ENCODE measurements at places on chromosomes 11 and 22. TPM values are rescaled to one million over a fixed set of nuclear protein-coding genes. Genes with fewer than 3 reads are reported as not detected.

DNA sequence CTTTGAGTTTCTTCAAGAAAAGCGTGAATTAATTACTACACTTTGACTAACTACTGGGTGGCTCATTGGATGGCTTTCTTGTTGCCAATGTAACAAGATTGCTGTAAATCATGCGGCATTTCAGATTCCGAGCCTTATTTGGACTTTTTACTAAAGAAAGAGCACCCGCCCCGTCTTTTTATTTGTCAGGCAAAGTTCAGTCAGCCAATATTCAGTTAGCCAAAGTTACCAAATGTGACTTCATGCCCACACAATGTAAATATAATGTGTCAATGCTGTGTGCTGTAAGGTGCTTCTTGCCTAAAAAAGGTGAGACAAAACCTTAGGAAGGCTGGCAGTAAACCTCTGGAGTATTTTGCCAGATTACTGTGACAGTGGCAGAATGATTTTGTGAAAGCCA is 14.8 kb downstream of the FLI1 start:
- DNase-seq, result no peak

GRCh38 chr22:17917490-17917983 is 106.8 kb downstream of the MICAL3 start:
- DNase-seq, result no peak

GRCh38 chr22:49266561-49267519 is 560.8 kb downstream of the BRD1 start:
- DNase-seq, result no peak

DNA sequence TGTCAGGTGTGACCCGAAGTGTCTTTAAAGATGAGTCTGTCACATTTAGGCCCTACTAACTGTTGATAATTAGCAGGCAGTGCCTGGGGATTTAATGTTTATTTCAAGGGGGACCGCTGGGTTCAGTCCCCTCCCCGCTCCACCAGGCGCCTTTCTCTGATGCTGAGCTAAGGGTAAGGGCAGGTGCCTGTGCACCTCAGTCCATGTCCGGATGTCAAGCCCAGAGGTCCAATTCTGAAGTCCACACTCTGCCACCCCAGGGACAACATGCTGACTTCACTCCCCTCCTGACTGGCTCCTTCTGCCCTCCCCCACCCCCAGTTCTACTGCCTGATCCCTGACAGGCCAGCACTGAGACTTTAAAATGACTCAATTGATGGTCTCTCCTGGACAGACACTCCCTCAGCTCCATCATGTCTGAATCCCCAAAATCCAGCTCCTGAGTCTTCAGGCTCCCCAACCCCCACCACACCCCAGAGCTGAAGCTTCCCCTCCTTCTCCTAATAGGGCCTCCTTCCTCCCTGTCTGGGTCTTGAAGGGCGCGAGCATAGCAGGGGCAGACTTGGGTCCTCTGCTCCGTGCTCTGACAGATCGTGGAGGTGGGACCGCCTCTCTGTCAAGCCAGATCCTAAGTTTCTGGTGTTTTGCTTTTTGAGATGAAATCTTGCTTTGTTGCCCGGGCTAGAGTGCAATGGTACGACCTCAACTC is 49.8 kb upstream of the ANO1 start:
- no peak for DNase-seq

- no peak for DNase-seq
These were observed 33.2 kb downstream of the C11orf96 start for GRCh38 chr11:43975629-43976028.

- DNase-seq, result no peak
These were observed 689.7 kb downstream of the TBC1D22A start for GRCh38 chr22:47452184-47452583.

- DNase-seq, result no peak
These were observed 455.8 kb downstream of the MIAT start for GRCh38 chr22:27113211-27113635.

GRCh38 chr11:112118176-112118575 is 31.5 kb downstream of the SDHD start:
- no peak for DNase-seq

DNA sequence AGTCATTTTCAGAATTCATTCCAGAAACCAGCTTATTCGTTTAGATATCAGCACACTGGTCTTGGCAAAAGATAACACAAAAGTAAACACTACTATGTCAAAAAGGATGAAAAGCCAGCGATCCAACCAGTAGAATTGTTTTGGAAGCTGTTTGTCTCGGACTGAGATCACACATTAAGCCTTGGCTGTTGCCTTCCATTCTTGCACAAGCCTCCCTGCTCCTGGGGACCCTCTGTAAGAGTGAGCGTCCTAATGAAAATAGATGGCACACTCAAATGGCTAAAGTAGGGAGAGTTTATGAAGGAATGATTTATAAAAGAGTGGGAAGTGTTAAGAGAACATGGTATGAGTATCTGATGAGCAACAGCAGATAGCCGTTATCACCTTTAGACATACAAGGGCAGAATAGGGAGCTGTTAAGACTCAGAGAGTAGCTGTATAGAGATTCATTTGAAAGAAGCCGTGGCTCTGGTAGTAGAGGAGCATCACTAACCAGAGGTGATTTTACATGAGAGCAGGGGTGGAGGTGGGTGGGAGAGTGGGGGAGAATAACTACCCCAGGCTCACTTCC is 25.2 kb downstream of the PDE3B start:
- no peak for DNase-seq

GRCh38 chr22:28379075-28379779 is 300.4 kb downstream of the TTC28 start:
- DNase-seq, result no peak

DNA sequence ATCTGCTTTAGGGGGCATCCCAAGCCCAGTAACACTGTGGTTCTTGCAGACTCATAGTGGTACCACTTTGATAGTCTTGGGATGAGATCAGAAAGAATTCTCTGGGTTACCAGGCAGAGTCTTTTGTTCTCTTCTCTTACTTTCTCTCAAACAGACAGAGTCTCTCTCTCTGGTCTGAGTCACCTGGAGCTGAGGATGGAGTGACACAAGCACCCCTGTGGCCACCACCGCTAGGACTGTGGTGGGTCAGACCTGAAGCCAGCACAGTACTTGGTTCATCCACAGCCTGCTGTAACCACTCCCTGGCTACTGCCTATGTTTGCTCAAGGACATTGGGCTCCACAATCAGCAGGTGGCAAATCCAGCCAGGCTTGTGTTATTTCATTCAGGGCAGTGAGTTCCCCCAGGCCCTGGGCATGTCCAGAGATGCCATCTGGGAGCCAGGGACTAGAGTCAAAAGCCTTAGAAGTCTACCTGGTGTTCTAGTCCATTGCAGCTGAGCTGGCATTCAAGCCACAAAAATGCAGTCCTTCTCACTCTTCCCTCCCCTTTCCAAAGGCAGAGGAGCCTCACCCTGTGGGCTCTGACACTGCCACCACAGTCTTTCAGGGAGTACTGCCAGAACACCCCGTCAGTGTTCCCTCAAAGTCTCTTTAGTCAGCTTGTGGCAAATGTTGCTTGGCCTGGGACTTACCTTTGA is 29.9 kb downstream of the ENDOD1 start:
- no peak for DNase-seq

- DNase-seq, result no peak
These were observed 595.2 kb downstream of the METTL15 start for GRCh38 chr11:28703371-28703770.

DNA sequence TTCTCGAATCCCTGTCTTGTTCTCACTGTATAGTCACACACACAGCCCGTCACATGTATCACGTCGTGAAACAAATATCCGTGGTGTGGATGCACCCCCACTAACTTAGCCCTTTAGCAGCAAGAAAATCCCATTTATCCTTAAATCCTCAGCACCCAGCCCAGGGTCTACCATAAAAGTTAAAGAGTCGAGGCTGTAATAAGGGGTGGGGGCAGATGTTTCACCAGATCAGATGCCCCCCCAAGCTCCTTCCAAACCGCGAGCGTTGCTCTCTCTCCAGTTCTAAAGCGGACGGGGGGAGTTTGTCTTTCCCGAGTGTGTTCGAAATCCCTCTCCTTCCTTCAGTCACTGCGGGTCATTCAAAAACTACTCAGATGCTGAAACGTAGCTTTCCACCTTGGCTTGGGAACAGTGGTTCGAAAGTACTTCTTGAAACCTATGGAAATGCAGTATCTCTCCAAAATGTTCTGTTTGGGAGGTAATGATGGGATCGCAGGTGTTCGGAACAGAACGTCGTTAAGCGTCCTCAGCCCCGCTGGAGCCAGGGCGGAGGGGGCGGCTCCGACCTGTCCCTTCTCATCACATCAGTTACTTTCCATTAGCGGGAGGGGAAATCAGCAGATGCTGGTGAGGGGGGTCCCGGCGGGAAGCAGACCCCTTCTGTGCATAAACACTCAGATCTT is 156.2 kb downstream of the BRD1 start:
- no peak for DNase-seq

DNA sequence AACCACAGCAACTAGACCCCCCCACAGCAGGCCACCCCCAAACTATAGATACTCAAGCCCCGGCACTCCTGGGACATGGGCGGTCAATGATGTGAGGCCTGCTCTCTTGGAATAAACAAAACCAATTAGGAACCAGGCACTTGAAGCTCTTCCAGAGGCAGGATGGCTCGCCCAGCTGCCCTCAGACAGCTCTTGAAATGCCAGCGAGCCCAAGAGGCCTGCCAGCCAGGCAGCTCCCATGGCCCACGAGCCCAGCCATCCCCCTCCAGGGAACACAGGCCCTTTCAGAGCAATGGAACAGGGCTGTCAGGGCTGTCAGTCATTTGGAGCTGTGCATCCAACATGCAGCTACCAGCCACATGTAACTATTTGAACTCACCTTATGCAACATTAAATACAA is 34.0 kb upstream of the TFIP11 start:
- no peak for DNase-seq

DNA sequence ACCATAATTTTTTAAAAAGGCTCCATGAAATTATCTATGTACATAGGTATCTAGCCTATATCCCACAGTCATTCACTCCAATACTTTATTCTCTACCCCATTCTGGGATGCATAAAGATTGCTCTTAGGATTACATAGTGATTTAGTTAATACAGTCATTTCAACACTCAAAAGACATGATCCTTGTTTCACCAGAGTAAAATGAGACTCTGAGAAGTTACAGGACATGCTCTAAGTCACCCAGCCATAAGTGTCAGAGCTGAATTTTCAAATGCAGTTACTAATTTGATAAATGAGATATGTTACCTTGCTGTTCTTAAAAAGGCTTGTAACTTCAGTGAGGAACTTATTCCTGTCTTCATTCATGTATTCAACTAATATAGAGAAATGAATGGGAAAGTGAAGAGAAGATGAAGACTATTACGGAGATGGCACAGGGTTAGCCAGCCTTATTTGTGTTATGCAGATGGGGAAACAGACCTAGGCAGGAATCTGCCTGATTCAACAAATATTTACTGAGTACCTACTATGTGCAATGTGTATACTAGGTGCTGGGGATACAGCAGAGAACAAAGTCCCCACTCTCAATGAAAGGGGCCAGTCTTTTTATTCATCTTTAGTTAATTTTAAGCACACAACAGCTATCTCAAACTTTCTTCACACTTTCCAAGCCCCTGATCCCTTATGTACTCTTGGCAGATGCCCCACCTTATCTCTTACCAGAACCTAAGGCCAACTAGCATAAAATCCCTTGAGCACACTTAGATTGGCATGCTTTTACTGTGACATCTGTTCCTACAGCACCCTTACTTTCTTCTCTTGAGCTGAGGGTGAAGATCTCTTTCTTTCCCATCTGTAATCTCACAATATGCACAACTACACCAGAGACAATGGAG is 21.6 kb downstream of the MAPK1 start:
- DNase-seq, result no peak

DNA sequence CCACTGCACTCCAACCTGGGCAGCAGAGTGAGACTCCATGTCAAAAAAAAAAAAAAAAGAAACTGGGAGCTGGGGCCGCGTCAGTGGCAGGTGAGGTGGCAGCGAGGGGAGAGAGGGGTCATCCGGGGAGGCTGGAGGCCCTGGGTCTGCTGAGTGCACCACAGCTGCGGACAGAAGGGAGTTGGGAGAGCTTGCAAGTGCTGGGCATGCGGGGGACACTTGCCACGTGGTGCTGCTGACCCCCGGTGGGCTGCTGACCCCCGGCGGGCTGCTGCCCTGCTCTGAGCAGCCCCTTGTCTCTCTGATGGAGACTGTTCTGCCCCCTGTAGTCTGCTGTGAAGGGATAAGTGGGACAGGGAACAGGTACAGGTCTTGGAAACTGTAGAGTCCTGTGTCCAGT is 2.6 kb downstream of the DRAP1 start:
- no peak for DNase-seq

- DNase-seq, result no peak
These were observed 118.3 kb downstream of the FAT3 start for GRCh38 chr11:92342886-92343285.

DNA sequence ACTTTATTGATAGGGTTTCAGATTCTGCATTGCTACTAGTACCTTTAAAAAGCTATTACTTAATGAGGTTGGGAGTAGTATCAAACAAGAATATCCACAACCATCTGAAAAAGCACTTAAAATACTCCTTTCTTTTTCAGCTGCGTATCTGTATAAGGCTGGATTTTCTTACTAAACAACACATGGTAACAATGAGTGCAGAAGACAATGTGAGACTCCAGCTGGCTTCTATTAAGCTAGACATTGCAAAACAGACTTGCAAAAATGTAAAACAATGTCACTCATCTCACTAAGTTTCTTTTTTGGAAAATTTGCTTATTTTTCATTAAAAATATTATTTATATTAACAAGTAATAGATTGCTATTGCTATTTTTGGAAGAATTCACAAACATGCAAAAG is 132.6 kb downstream of the WNT11 start:
- DNase-seq, result no peak

DNA sequence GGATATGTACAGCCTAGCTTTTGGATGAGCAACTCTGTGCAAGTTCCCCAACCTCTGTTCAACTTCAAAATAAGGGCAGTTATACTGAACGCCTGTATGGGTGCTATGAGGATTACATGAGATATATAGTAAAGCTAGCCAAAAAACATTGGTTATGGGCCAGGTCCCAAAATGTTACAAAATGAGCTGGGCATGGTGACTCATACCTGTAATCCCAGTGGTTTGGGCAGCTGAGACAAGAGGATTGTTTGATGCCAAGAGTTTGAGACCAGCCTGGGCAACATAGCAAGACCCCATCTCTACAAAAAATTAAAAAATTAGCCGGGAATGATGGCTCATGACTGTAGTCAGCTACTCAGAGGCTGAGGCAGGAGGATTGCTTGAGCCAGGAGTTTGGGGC is 118.4 kb downstream of the TEAD1 start:
- DNase-seq, result no peak

- no peak for DNase-seq
These were observed 9.9 kb downstream of the LSP1 start for GRCh38 chr11:1862588-1863351.

Gene GLYAT
- polyA plus RNA-seq, result not detected

Gene ARHGEF17
- polyA plus RNA-seq, result 30.6 TPM

Gene PRPF19
- 25.1 TPM for polyA plus RNA-seq

Gene PRR33
- polyA plus RNA-seq, result not detected

Gene NUDT22
- 18.8 TPM for polyA plus RNA-seq

Gene CNTF
- 0.55 TPM for polyA plus RNA-seq

Gene LUZP2
- 1.8 TPM for polyA plus RNA-seq

Gene GANAB
- 369 TPM for polyA plus RNA-seq
